ENCODE measurements at places on chromosomes 3 and 15.

DNA sequence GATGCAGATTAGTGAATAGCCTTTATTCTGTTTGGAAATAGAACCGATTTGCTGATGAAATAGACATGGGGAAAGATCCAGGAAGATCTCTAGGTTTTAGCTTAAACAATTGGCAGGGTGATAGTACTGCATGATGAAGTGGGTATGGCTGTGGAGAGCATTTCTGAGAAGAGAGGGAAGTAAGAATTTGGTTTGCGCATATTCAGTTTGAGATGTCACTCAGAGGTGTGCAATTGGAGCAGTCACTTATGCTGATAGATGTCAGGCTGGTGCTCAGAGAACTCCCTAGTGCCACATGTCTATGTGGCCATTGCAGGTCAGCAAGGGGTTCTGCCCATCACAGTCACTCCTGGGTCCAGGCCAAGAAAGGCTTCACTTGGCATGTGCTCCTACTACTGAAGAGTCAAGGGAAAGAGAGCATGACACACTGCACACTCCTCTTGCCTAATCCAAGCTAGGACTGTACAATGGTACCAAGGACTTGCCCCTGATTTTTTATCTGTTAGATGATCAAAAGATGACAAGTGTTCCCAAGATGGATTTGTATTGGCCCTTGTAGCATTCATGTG, 57.2 kb upstream of the ST8SIA2 start:
- no peaks in the 10 kb centered on the region for H3K27me3 ChIP-seq
- no peak overlapping the region for H3K27ac ChIP-seq
- no peaks in the 10 kb centered on the region for H3K36me3 ChIP-seq
- no peak overlapping the region for H3K4me3 ChIP-seq
- H3K4me1 ChIP-seq: no peaks in the 10 kb centered on the region
- no peak for DNase-seq

- no peaks in the 10 kb centered on the region for H3K36me3 ChIP-seq
- peak overlapping the region; percentile 24 for H3K27ac ChIP-seq
- no peaks in the 10 kb centered on the region for H3K27me3 ChIP-seq
- no peak for DNase-seq
- H3K4me3 ChIP-seq: no peak overlapping the region
These were observed 162.3 kb upstream of the NR2E3 start for GRCh38 chr15:71648095-71648494.

DNA sequence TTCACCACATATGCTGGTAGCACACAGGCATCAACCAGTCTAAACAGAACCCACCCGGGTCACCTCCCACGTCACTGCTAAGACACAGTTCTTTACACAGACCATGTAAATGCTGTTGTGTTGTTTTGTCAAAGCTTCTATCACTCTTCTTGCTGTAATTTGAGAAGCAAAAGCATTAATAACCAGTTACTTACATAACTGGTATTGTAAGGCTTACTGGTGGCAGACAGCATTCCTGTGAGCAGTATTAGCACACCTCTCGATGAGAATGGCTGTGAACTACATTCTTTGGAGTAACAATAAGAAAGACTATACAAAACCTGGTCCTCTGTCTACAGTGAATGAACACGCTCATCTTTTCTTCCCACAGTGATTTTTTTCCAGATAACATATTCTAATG, 479.2 kb downstream of the LPP start:
- H3K27ac ChIP-seq: no peak overlapping the region
- H3K36me3 ChIP-seq: no peaks in the 10 kb centered on the region
- no peaks in the 10 kb centered on the region for H3K27me3 ChIP-seq
- no peak overlapping the region for H3K4me3 ChIP-seq
- DNase-seq: no peak
- peaks cover 27% of the 10 kb centered on the region for H3K4me1 ChIP-seq

GRCh38 chr3:64911138-64911537, 223.3 kb upstream of the ADAMTS9 start:
- no peaks in the 10 kb centered on the region for H3K27me3 ChIP-seq
- no peaks in the 10 kb centered on the region for H3K36me3 ChIP-seq
- H3K27ac ChIP-seq: no peak overlapping the region
- DNase-seq: no peak

DNA sequence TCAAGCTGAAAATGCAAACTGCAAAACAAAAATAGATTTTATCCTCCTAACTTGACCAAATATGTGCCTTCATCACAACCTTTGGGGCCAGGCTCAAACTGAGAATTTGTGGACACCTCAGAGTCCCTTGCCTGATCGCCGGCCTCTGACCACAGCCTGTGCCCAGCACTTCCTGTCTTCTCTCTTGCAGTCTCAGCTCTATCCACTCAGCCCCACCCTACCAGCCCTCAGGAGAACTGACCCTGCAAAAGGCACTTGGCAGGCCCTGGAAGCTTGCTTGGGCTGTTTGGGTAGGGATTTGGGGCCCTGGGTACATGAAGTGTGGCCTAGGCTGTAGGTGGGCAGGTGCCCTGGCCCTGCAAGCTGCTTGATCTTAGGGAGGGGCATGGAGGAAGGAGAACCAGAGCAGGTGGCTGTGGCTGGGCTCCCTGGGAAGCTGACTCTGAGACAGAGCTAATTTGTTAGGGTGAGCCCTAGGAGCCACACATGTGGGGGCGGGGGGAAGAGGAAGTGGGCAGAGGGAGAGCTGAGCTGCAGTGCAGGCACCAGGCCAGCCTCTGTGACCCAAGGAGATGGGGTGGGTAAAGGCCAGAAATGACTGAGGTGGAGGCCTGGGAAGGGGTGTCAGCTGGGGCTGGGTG, 8.6 kb downstream of the CLEC3B start:
- H3K27ac ChIP-seq: peak overlapping the region; percentile 55
- no peak for DNase-seq
- no peaks in the 10 kb centered on the region for H3K36me3 ChIP-seq
- H3K4me1 ChIP-seq: peaks cover 32% of the 10 kb centered on the region

- DNase-seq: no peak
- H3K27ac ChIP-seq: no peak overlapping the region
- no peaks in the 10 kb centered on the region for H3K36me3 ChIP-seq
- no peaks in the 10 kb centered on the region for H3K27me3 ChIP-seq
- no peaks in the 10 kb centered on the region for H3K4me1 ChIP-seq
These were observed 29.7 kb downstream of the CRYGS start for GRCh38 chr3:186514296-186515002.

DNA sequence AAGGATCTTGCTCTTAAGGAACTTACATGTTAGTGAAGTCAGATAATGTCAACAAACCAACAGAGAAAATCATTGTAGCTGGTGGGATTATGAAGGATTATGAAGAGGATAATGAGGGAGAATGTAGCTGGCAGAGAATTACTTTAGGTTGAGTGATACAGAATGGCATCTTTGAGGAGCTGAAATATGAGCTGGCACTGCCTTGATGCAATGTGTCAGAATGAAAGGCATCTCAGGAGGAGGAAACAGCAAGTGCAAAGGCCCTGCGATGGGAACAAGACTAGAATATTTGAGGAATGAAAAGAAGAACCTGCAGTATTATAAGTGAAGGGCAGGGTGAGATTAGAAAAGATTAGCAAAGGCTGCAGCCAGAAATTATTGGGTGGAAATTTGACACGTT, 237.2 kb upstream of the ADAMTS9 start:
- no peaks in the 10 kb centered on the region for H3K27me3 ChIP-seq
- no peaks in the 10 kb centered on the region for H3K36me3 ChIP-seq
- peak overlapping the region; percentile 17 for H3K27ac ChIP-seq
- no peak for DNase-seq
- no peaks in the 10 kb centered on the region for H3K4me1 ChIP-seq
- H3K4me3 ChIP-seq: no peak overlapping the region

GRCh38 chr3:39149498-39150147, 3.8 kb downstream of the CSRNP1 start:
- no peak for DNase-seq
- peaks cover 78% of the 10 kb centered on the region for H3K4me1 ChIP-seq
- no peaks in the 10 kb centered on the region for H3K36me3 ChIP-seq
- H3K27ac ChIP-seq: peak overlapping the region; percentile 100

All from vagina (tissue), 2 donors.